Sciatic nerve (tissue), 2 donors: ENCODE measurements at places on chromosomes 11 and 22.

- no peak for DNase-seq
Measured at GRCh38 chr22:18113680-18114394, 3.2 kb downstream of the TUBA8 start.

- peak; percentile 63 for DNase-seq
Measured at GRCh38 chr11:123103326-123103980, 41.5 kb upstream of the HSPA8 start.

GRCh38 chr11:36431429-36432092 is 78.5 kb downstream of the TRAF6 start:
- no peak for DNase-seq

GRCh38 chr11:12090761-12091258 is 19.6 kb upstream of the MICAL2 start:
- DNase-seq = no peak

DNA sequence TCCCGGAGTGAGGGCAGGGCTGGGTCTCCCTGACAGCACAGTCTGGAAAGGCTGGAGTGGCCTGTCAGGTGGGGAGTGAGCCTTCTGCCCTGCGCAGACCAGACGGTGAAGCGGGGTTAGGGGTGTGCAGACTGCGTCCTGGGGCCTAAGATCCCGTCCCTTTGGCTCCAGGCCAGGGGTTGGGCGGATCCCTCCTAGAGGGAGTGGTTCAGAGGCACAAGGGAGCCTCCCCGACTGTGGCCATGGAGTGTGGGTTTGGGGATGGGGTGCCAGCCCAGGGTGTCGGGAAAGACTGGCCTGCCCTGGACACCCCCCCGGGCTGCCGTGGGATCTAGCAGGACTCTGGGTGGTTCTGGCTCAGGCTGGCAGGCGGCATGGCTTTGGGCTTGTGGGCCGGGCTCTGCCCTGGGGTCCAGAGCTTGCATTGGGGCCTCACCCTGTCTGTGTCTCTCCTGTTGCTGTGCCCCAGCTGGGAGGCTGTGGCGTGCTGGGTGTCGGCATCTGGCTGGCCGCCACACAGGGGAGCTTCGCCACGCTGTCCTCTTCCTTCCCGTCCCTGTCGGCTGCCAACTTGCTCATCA is 19.5 kb downstream of the TSPAN4 start:
- DNase-seq = no peak

DNA sequence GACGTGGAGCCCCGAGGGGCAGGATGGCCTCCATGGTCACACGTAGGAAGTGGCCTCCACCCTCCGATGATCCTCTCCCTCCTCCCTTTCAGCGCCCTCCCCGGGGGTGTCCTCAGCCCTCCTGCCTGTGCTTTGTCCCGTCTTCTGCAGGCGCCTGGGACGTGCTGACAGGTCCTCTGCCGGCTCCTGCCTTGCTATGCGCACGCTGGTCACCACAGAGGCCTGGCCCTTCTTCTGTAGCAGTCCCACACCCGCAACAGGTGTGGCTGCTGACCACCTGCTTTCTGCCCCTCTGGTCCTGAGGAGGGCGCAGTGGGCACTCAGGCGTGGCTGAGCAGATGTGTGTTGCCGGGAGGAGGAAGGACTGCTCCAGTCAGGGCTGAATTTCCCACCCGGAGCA is 27.7 kb upstream of the PPP6R3 start:
- no peak for DNase-seq

- DNase-seq = no peak
Measured at GRCh38 chr11:132714859-132715440, 817.4 kb downstream of the OPCML start.

DNA sequence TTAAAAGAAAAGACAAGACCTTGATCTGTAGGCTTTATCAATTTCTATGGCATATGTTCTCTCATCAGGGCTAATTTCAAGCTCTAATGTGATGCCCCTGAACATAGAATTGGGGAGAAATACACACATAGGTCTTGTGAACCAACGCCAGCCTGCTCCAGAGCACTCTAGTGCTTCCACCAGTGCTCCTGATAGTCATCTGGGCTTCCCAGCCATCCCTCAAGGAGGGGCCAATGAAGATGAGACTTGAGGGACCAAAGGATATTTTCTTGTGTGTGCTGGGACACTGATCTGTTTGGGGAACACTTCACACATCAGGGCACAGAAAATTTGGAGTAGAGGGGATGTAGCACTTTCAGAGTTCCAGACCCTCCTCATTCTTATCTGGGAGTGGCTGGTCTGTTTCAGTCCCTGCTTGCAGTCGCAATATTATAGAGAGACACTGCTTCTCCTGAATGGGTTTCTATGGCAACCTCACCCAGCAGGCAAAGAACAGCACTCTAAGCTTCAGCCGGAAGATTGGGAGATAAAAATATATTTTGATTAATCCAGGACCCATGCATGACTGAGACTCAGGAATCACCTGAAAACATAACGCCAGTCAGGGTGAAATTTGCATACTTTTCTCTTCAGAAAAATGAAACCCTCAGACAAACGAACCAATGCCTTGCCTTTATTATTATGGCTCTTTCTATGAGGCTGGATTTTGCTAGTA is 28.4 kb upstream of the SCN3B start:
- DNase-seq = no peak

DNA sequence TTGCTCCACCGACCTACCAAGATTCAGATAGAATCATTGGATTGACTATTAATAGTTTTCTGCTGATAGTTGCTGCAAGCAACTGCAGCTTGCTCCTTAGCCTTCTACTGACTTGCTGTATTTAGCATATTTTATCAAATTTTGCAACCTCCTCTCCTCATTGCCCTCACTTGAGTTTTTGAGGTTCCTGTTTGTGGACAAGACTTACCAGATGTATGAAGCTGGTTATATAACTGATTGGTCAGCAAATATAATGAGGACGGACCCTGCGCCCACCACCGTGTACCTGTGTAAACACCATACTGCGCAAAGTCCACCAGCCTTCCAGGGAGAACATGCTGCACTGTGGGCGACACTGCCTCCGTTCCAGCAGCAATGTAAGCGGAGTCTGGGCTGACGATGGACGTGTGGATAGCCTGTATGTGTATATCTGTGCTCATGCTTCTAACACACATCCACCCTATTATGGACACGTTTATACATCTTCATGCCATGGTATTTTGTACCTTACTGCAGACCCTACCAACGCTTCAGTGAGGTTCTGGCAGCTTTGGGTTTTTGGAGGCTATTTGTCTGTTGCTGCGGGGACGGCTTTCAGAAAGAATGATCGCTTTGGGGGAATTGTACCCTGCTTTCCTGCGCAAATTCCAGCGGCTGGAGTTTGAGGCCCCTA is 1.5 kb upstream of the USP18 start:
- no peak for DNase-seq

DNA sequence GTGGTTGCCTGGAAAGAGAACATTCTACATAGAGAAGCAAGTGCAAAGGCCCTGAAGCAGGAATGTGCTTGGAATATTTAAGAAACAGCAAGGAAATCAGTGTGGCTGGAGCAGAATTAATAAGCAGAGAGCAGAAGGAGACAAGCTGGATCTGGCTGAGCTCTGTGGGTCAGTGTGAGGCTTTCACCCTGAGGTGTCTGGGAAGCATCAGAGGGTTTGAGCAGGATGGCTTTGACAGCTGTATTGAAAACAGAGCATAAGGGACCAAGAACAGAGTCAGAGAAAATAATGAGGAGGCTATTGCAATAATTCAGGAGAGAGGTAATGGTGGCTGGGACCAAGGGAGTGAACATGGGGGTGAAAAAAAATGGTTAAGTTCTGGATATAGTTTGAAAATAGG is 199.6 kb downstream of the NXPE2 start:
- no peak for DNase-seq

- DNase-seq = peak; percentile 47
Measured at GRCh38 chr11:3192511-3193372, 25.9 kb downstream of the MRGPRG start.

DNA sequence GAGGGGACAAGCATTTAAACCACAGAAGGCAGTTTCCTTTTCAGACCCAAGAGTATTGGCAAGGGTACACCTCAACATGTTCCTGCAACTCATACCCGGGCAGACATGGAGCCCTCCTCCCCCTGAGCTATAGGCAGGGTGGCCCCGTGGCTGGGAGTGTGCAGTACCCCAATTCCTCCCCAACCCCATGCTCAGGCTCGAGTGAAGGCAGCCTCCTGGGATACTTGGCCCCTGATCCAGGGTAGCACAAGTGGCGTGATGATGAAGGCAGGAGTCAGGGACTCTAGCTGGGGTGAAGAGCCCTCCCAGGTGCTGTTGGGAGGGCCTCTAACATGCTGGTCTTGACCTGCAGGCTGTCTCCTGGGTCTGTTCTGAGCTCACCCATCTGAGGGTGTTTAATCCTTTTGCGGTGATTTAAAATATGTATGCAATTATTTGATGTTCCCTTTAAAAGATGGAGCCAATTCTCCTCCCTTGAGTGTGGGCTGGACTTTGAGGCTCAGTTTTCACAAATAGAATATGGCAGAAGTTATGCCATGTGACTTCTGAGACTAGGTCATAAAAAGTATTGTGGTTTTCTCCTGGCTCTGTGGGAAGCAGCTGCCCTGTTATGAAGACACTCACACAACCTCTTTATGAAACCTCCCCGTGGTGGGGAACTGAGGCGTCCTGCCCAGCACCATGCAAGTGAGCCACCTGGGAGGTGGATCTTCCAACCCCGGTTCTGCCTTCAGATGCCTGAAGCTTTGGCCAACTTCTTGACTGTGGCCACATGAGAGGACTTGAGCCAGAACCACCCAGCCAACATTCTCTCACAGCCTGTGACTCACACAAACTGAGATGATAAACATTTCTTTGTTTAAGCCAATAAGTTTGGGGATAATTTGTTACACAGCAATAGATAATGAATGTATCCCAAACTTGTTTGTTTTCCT is 54.7 kb upstream of the NECTIN1 start:
- DNase-seq = no peak

- no peak for DNase-seq
Measured at GRCh38 chr11:69123593-69124545, 31.9 kb upstream of the SMIM38 start.

DNA sequence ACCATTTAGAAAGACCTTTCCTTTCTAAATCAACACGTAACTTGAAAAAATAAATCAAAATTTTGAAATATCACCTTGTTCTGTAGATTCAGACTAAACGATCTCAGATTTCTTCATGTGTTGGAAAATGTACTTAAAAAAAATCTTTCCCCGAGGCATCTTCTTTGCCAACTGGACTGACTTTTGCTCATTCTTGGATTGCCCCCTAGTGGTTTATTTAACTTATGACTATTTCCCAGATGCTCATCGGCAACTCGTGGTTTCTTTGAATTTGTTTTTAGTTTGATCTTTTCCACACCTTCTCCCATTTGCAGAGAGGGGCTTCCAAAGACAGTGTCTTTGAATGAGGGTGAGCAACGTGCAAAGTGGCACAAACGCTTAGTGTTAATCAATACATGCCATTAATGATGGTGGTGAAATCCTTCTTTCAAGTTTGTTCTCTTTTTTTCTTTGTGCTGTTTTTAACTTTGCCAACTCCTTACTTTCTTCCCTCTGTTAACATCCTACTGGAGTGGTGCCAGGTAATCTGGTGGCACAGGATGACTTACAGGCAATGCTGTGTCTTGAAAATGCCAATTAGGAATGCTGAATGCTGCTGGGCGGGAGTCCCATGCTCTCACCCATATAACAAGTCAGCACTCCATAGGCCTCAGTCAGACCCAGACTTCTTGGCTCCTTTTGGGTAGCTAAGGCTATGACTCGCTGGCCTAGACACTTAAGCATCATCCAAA is 18.3 kb downstream of the PRSS23 start:
- no peak for DNase-seq

DNA sequence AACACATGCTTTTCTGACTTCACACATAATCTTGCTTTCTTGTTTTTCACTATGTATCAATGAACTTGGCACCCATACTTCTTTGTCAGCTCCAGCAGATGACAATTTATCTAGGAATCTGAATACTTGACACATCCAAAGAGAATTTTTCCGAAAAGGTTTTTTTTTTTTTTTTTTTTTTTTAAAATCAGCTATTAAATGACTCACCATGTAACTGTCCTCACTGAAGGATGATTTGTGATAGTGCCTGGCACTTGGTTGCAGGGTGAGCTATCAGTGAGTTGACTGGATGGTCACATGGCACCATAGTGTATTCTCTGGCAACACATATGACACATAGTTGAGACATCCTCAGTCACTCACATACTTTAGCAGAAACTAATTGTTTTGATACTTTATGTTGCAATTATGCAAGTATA is 133.4 kb upstream of the E2F8 start:
- no peak for DNase-seq

DNA sequence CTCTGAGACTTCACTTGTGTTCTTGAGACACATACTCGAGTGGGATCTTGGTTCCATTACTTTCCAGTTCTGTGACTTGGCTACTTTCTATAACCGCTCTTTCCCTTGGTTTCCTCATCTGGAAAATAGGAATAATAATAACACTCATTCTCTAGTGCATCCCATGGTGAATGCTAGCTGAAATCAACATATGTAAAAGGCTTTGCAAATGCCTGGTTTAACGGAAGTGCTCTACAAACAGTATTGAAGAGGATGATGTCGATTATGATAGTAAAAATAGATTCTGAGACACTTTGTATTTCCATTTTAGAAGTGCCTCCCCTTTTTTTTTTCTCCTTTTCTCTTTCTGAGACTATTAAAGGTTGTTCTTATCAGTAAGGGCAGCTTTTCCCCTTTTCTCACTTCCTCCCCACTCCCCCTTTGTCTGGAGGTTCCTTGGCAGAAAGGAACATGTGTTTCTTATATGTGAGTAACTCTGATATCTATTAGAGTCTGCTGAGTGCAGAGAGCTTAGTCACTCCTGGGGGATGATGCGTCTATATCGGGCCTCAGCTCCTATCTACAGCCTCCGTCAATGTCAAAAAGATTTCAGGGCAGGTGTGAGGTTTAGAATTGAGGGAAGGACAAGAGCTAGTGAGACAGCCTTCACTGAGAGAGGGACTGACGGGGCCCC is 489.3 kb downstream of the NTM start:
- DNase-seq = no peak

DNA sequence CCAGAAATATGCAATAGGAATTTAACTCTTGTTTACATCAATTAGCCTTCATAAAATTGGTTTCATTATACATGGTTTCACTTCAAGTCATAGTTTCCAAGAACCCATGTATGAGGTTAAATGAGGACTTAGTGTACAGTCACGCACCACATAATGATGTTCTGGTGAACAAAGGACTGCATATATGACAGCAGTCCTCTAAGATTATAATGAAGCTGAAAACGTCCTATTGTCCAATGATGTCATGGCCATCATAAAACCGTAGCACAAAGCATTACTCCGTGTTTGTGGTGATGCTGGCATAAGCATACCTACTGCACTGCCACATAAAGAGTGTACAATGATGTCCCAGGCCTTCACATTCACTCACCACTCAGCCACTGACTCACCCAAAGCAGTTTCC is 31.1 kb downstream of the SMCO4 start:
- DNase-seq = no peak

DNA sequence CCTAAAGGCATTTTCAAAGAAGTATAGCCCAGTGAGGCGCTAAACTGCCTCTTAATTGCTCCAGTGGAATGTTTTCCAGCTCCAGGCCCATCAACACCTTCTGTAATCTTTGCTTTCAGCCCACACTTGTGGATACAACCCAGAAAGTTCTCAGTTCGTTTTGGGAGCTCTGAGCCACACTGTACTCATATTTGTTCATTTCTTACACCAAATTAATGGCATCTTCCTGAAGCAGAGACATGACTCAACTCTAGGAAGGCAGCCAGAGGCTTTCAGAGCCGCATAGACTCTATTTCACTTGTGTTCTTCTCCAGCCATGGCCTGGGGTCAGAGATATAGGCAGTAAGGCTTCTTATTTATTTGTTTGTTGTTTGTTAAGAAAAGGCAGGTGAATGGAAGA is 175.5 kb upstream of the NCAM1 start:
- DNase-seq = no peak

- DNase-seq = peak; percentile 35
Measured at GRCh38 chr11:48162885-48163268, 53.7 kb upstream of the OR4B1 start.
